Mesothelial cell of epicardium (in vitro differentiated cells): ENCODE measurements at places on chromosomes 5 and 9.

DNA sequence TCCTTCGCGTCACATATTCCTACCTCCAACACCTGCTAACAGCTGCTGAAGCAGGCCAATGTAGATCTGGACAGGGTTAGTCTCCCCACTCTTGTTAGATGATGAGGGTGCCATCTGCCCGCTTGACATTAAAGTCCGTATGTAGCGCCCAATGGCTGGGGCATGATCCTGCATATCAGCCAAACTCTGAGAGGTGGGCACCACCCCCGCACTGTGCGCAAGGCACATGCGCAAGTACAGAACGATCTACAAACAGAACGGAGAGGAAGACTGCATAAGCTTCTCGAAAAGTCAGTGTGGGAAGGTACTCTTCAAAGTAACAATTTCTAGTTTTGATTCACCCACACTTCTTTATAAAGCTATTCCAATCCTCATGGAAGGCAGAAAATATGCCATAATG, 69.8 kb downstream of the ECPAS start:
- DNase-seq, result no peak

DNA sequence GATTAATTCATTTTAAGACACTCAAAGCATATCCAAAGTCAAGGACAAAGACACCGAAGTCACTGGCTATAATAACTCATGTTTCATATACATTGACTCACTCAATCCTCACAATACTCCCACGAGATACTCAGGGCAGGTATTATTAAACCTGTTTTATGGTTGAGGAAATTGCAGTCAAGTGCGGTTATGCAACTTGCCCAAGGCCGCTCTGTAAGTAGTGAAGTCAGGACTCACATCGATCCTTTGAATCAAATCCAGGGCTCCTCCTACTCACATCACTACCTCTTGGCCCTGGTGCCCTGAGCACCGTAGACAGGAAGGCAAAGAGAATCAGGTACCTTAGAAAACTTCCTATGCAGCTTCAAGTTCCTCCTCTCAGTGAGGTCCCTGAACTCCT, 87.8 kb upstream of the APC start:
- DNase-seq, result no peak

DNA sequence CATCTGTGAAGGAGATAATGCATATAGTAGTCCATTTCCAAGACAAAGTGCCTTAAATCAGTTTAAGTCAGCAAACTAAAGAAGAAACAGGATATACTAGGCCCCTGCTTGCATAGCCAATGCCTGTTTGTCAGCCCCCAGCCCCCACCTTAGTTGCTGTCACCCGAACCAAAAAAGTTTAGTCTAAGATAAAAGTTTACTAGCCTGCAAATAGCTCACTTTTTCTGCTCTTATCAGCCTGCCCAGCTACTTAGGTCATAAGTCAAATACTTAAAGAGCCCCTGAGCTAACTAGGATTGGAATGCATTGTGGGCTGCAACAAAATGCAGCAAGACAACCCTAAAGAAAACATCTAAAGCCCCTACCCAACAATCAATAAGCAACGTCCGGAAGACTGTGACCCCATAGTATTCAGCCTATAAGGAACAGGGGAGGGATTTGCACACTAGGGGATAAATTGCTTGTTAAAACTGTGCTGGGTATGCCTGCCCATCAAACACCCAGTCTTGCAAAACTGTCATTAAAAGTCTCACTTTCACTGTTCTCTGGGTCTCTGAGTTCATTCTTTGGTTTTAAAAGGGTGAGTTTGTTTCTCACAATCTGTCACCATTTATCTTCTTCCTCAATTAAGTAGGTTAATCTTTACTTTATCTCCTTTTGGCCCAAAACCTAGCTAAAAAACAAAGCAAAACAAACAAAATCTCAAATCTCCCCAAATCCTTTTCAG, 92.4 kb upstream of the CEP78 start:
- no peak for DNase-seq

DNA sequence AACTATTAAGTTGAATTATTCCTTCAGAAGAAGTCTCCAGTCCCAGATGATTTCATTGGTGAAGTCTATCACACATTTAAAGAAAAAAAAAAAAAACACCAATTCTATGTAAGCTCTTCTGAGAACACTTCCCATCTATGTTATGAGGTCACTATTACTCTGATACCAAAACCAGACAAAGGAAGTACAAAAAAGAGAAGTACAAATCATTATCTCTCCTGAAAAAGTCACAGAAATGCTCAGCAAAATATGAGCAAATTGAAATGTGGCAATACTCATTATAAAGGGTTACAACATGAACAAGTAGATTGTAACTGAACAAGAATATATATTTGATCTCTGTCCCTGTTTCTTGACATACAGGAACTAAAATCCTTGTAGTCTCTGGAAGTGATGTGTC, 280.4 kb downstream of the TLE1 start:
- no peak for DNase-seq

- no peak for DNase-seq
Measured at GRCh38 chr5:133294380-133294779, 242.6 kb downstream of the HSPA4 start.

- DNase-seq, result no peak
Measured at GRCh38 chr5:116265471-116265870, 180.6 kb downstream of the COMMD10 start.

DNA sequence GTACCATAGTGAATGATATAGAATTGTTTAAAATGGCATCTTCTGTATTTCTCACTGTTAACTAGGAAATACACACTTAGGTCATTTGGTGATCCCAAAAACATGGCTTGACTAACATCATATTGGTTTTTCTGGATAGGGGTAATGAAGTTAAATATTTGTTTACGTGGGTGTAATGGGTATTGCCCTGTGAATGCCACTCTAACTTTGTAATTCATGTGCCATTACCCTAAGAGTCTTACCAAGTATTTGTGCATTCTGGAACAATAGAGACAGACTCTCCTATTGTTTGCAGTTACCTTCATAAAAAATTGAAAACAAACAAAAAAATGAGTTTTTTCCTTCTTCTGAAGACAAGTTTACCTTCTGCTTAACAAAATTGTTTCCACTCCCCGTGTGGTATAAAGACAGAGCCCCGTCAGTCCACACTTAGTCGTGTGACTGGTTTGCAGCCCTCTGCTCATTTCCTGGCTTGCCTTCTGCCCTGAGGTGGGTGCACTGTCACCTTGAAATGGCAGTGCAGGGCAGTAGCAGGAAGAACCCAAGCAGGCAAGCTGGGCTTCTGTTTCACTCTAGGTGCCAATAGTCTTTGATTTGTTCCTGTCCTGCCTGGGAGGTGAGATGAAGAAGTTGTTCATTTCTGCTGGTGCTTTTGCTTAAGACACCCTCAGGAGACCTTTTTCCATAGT, 9.6 kb upstream of the CATSPER3 start:
- DNase-seq, result no peak

DNA sequence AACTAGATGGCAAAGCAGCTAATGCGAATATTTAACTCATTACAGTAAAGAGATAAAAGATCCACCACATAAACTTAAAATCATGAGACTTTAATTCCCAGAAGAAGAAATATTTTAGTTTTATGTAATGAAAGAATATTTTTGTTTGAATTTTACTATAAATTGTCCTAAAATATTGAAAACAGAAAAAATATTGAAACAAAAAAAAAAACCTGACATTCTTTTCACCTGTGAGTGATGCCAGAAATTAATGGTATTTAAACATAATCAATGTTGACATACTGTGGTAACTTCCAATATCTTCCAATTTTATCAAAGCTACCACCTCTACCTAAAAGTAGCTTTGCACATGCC, 153.2 kb downstream of the MEF2C start:
- DNase-seq, result no peak

- no peak for DNase-seq
Measured at GRCh38 chr5:90941002-90941720, 382.6 kb downstream of the ADGRV1 start.

DNA sequence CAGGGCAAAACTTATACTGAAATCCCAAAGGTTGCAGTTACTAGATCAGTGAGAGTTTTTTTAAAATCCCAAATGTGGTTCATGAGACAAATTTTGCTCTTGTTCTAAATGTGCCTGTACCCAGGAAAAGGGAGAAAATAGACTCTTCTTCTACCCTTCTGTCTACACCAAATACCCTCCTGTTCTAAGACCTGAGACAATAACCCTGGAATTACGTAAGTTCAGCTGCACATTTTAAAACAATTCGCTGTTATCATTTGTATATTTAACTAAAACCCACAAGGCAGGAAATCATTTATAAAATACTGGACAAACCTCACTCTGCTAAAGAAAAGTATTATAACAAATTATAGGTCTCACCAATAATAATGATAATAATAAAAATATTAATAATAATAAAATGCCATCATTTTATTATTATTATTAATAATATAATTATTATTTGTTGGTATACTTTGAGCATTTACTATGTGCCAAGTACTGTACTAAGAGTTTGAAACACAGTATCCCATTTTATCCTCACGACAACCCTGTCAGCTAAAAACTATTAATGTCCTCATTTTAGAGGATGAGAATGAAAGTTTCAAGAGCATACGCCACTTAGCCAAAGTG, 49.8 kb upstream of the AFAP1L1 start:
- DNase-seq, result no peak

- DNase-seq, result no peak
Measured at GRCh38 chr5:93273176-93273575, 307.8 kb downstream of the NR2F1-AS1 start.

GRCh38 chr5:180290568-180291233, 1.2 kb downstream of the MAPK9 start:
- no peak for DNase-seq
